ENCODE measurements at places on chromosomes 2 and 18.

DNA sequence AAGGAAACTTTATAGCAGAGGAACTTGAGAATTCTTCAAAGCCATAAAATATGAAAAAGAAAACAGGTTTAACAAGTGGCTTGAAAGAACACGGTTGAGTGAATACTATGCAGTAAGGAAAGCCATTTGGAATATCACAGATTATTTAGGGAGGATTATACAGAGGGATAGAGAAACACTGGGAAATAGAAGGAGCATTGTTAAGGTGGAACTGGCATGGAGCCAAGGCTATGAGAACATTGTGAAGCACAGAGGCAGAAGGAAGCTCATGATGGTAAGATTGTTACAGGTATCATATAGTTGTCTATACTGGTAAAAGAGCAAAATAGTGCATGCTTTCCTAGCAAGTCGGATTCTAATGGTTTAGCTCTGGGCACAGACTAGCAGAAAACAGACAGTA is 87.1 kb downstream of the SS18 start:
- no peak for DNase-seq

- DNase-seq, result no peak
Observed at GRCh38 chr2:168642873-168643272, 159.6 kb upstream of the NOSTRIN start.

DNA sequence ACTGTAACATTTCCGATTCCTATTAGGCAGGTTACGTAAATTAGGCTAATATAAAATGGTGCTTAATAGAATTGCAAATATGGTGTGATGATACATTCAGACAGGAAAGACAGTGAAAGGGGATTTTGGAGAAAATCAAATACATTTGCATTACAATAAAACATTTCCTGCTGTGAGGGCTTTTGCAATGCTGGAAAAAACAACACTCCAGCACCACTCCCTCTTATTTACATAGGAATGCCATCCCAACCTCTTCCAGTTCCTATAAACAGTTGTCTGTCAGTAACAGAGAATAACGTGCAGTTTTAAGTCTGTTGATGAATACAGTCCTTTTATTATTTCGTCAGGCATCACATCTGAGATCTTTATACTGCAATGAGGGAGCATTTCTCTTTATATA is 298.8 kb upstream of the FANCL start:
- DNase-seq, result no peak

GRCh38 chr2:47056868-47057686 is 98.0 kb downstream of the STPG4 start:
- DNase-seq, result no peak

Measured in stimulated activated CD4-positive, alpha-beta T cell treated with anti-CD3 and anti-CD28 coated beads, Interleukin-12 subunit alpha, Interleukin-12 subunit beta, amount 100 ng/mL, for 48 hours (primary cell).